Activated T-cell treated with anti-CD3 and anti-CD28 coated beads for 1 hour (primary cell): ENCODE measurements at places on chromosomes 6 and 20.

DNA sequence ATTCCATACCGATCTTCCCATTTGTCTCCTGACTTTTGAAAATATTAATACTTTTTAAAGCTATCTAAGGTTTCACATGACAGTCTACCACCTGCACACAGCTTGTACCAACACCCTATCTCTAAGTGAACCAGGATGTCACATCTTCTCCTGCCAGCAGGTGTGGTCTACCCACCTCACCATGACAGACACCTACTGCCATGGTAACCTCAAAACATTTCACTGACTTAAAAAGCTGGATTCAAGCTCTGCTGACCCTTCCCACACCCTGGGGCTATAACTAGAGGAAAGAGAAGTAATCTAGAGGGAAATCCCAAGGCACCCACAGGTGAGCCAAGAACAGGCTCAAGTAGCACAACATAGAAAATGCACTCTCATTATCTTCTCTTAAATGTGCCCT lies 1.2 kb downstream of the SLC17A3 start:
- DNase-seq = no peak

DNA sequence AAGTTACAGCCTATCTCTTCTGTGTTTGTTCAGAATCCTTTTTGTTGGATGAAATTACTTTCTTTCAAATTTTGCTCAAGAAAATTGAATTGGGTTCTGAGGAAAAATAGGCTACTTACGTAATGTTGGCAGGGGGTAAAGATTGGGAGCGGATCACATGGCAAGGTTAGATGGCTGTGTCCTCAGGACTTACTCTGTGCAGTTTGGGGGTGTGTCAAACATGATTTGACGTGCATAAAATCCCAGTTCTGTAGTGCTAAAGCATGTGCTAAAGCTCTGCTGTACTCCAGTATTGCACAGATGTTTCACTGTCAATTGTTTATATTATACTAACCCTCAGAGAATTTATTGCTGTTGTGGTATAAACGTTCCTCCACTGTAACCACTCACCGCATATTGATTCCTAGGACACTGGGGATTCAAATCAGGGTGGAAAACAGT lies 2.6 kb downstream of the NT5E start:
- no peak for DNase-seq

GRCh38 chr20:43715044-43715443 lies 11.8 kb downstream of the GTSF1L start:
- no peak for DNase-seq

DNA sequence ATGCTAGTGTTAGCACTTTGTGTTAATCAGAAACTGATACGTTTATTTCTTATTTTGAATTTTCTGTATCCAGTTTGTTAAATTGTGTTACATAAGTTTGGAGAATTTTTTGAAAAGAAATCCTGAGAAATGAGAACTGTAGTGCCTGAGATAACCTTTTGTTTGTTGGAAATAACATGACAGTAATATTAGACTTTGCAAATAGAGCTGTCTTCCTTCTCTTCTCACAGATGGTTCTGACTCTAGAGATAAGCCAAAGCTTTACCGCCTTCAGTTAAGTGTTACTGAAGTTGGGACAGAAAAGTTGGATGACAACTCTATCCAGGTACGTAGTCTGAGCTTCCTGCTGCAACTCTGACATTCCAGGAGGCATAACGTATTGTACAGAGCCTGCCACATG lies 69.9 kb downstream of the AFDN start:
- DNase-seq = no peak

DNA sequence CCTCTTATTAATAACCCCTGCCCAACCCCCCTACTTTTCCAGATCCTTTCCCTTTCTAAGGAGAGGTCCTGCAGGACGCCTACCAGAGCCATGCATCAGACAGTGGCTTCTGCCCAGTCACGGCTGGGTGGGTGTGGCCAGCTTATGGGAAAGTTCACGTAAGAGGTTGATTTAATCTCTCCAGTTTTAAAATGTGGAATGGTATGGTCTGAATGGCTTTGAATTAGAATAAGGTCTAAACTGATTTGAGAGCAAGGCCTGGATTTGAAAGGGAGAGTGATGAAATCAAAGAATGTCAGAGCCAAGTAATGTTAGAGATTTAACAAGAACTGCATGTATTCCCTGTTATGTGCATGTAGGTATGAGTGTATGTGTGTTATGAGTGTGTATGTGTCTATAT lies 275.7 kb downstream of the PAX1 start:
- DNase-seq = no peak

DNA sequence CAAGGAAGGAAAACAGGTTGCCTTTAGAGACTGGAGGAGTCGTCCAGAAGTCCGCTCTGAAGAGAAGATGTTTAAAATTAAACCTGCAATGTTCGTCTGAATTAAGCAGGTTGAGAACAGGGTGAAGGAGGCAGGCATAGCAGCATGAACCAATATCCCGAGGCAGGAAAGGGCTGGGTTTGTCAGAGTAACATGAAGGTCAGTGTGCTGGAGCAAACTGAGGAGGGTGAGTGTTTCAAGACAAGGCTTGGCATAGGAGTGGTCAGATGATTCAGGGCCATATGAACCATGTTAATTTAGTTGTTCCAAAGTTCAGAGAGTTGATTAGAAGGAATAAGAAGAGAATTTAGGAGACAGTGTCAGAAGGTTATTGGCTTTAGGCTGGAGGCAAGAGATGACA lies 93.3 kb downstream of the UTRN start:
- no peak for DNase-seq

DNA sequence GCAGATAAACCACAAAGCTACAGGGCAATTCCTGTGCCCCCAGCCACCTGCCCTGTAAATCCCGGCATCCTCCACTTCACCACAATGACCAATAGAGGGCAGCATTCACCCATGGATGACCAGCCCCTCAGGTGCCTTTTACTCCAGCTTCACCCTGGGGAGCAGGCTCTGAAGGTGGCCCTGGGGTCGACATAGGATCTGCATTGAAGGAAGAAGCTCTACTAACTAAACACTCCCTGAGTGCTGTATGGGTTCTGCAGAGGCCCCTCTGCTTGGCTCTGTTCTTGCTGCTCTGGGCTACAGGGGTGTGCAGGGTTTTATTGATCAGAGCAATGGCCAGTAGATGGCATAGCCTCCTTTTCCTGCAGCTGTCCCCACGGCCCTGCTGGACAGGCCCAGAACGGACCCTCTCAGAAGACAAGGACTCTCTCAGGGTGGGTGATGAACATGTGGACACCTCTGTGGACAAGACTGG lies 20.3 kb downstream of the CST4 start:
- DNase-seq = no peak

DNA sequence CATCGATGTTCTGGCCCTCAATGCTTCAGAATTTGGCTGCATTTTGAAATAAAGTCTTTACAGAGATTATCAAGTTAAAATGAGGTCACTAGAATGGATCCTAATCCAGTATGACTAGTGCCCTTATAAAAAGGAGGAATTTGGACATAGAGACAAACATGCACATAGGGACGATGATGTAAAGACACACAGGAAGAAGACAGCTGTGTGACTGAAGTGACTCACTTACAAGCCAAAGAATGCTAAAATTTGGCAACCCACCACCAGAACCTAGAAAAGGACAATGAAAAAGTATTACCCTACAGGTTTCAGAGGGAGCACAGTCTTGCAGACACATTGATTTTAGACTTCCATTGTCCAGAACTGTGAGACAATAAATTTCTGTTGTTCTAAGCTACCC lies 322.8 kb upstream of the GJE1 start:
- DNase-seq = no peak

DNA sequence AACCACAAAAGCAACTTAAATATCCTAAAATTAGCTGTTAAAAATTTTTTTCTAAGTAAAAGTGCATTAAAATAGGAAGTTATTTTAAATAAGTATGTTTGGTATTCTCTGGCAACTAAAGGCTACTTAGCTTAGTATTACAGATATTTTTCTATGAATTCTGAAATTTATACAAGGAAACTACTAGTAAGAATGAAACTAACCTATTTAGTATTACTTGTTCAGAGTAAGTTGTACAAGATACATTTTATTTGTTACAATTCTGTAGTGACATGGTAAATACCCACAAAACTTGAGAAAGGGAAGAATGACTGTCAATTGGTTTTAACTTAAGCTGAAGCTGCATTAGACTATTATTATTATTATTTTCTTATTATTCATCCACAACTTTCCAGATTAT lies 6.5 kb downstream of the PHIP start:
- no peak for DNase-seq

GRCh38 chr20:31638317-31638716 lies 605 bp downstream of the COX4I2 start:
- DNase-seq = no peak

GRCh38 chr20:63574156-63574828 lies at the start of gene HELZ2:
Gene HELZ2 (minus strand): TSS chr20:63574239. CDS start chr20:63572385, 1,854 bp downstream.
- DNase-seq = peak; percentile 59

DNA sequence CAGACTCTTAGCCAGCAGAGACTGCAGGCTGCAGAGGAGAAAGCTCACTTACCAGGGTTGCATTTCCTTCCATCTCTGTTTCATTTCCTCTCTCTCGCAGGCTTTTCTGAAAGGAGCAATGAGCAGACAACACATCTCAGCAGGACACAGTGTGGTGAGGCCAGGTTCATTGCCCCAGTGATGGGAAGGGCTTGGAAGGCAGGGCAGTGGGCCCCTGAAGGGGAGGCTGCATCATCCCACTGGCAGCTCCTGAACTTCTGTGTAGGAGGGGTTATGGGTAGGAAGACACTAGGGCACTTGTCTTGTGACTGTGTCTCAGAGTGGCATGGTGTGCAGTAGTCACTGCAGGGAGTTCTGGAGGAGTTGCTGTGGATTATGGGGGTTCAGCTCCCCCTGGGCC lies 246.8 kb downstream of the QKI start:
- DNase-seq = no peak

DNA sequence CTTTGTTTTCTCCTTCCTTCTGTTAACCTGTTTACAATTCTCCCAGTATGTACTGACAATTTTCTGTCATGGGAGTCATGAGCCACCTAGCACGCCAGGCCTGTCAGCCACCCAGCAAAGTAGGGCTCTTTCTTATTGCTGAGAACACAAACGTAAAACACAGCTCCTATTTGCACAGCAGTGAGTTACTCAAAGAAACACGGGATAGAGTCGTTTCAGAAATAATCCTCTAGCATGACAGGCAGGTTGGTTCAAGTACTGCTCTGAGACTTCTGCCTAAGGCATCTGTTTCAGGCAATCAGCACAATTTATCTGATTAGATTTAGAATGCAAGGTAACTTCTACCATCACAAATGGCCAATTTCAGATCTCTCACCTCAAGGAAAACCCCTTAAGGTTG lies 88.8 kb downstream of the CD24 start:
- DNase-seq = no peak

DNA sequence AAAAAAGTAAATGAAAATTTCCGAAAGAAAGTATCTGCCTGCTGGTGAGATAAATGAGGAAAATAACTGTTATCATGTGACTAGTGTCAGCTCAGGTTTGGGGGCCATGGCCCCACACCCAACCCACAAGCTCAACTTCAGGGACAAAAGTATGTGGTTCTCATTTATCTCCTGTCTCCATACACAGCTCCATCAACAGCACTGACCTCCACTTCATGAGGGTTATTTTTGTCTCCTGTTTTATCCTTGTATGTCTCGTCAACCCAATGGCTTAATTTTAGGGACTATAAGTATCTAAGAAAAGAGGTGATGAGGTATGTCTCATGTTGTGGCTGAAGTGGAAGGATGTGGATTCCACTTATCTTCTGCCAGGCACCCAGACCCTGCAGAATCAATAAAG lies 271.6 kb upstream of the RIN2 start:
- no peak for DNase-seq

- no peak for DNase-seq
Observed at GRCh38 chr6:132476688-132477087, 36.2 kb downstream of the STX7 start.
